ENCODE measurements at places on chromosomes 3 and 15.

GRCh38 chr3:14651440-14652251 lies at the start of gene CCDC174:
Gene CCDC174 (plus strand): TSS chr3:14651762. CDS start chr3:14651837, 75 bp downstream.
- peak; percentile 88 for DNase-seq

GRCh38 chr3:70550723-70551319 lies 238.4 kb upstream of the MDFIC2 start:
- no peak for DNase-seq

- no peak for DNase-seq
These were observed 576.3 kb upstream of the NECTIN3 start for GRCh38 chr3:110495201-110495927.

DNA sequence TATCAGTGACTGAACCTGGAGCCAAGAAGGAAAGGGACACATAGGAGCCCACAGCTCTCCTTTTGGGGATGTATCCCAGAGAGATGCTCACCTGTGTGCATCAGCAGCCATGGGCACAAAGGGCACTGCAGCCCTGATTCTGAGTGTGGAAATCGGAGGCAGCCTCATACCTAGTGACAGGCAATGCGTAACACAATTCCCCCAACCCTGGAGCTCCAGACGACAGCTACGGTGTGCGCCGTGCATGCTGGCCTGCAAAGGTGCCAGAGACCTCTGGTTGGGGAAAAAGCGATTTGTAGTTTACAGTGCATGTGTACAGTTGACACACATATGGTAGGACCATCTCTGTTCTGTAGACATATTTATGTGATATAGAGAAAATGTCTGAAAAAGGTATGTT lies 59.0 kb upstream of the PLXNA1 start:
- no peak for DNase-seq

DNA sequence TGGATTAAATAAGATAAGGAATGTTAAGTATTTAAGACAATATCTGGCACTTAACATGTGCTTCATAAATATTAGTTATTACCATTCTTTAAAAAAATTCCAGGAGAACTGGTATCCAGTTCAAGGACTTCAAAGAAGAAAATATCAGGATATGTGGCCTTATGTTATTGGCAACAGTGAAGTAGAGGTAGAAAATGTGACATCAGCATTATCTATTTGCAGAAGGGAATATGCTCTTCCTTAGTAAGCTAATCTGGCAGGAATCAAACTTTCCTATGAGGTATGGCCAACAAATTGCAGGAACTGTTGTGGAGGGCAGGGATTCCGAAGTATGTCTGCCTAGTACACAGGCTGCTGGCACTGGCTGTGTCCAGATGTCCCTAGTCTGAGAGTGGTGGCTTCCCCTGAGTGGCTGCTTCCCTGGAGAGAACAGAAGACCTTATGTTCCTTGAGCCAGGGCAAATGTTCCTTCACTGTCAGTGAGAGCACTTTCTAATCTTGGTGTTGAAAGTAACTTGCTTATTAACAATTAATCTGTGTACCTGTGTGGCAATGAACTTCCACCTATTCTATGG lies 351.7 kb upstream of the THRB start:
- DNase-seq: no peak

DNA sequence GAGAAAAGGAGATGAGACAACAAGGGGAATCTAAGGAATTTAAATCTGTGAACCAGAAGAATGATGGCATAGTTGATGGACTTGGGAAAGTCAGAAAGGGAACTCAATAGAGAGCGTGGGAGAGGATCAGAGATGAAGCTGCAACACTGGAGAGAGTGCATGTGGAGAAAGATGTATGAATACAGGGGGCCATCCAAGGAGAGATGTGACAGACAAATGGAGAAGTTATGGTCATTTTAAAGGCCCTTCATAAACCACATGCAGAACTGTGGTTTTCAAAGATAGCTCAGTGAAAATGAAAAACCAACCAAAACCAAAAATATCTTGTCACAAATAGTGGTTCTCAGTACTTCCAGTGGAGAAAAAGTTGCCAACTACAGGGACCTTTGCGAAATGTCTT lies 265.2 kb downstream of the SUCLG2 start:
- no peak for DNase-seq

DNA sequence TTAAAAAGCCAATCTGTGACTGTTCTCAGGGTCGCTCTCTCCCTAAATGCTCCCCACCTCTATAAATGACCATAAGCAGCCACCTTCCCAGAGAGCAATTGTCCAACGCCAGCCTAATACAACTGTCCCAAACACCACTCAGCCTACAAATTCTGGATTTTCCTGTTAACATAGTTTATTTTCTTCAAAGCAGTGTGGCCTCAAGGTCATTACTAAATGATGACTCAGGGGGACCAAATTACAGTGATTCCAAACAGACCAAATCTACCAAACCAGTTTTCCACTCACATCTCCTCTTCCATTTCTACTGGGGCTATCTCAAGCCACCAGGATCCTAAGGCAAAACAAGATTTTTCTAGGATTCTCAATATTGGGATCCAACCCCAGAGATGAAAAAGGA lies 22.5 kb downstream of the HEXA start:
- DNase-seq: no peak

DNA sequence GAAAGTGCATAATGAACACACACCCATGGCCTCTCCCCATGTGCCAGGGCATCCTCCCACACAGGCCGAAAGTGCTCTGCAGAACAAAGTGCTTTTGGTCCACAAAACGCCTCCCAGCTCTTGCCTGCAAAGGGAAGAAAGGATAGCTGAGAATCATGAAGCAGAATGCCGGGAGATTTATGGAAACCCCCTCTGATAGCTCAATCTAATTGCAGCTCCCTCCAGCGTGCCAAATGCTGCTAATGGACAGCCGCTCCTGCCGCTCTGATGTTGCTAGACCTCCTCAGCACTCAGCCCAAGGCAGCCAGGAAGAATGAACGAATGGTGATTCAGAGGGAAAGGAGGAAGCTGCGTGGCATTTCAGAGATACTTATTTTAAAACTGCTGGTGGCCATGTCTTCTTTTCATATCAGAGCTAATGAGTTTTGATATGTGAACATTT lies 145.3 kb downstream of the TJP1 start:
- no peak for DNase-seq

DNA sequence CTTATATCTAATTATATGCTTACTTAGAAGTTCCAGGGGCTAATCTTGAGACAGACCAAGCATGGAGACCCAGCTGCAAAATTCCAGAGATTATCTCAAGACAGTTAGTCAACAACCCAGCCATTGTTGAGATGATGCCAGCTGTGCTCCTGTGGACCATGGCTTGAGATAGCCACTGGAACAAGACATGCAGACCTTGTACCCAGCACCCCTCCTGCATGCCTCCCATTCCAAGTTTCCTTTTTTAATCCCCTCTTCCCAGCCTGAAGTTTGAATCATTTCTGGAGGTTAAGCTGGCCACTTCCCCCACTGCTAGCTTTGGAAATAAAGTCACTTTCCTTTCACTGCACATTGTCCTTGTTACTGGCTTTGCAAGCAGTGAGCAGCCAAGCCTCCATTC lies 53.8 kb downstream of the IMPG2 start:
- DNase-seq: no peak

DNA sequence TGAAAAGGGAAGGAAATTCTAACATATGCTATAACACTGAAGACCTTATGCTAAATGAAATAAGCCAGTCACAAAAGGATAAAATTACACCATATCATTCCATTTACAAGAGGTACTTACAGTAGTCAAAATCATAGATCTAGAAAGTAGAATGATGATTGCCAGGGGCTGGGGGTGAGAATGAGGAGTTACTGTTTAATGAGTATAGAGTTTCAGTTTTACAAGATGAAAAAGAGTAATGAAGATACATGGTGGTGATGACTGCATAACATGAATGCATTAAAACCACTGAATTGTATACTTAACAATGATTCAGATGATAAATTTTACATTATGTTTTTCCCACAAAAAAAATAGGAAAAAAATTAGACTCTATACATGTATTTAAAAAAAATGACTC lies 152.6 kb downstream of the SCAPER start:
- no peak for DNase-seq

DNA sequence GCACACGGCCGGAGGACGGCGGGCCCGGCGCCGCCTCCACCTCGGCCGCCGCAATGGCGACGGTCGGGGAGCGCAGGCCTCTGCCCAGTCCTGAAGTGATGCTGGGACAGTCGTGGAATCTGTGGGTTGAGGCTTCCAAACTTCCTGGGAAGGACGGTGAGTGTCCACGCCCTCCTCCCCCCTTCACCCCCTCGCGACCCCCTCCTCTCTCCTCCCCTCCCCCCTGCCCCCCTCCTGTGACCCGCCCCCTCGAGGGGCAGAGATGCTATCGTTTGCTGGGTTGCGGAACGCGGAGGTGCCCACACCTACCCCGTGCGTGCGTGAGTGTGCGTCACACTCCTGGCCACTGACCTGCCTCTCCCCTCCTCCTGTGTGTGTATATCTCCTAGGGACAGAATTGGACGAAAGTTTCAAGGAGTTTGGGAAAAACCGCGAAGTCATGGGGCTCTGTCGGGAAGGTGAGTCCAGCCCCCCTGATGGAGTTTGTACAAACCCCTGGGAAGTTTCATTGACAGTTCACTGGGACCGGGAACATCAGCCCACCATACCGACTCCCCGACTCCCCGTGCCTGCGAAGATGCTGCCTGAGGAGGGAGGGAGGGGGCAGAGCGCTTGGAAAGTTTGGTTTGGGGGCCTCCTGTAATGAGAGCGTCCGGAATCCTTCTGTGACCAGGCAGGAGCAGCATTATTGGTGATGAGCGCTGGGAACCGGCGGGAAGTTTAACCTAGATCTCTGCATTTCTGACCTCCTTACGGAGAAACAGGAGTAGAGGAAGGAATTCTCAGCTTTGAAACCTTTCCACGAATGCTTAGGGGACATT lies 795 bp upstream of the SCAANT1 start:
- DNase-seq: no peak

DNA sequence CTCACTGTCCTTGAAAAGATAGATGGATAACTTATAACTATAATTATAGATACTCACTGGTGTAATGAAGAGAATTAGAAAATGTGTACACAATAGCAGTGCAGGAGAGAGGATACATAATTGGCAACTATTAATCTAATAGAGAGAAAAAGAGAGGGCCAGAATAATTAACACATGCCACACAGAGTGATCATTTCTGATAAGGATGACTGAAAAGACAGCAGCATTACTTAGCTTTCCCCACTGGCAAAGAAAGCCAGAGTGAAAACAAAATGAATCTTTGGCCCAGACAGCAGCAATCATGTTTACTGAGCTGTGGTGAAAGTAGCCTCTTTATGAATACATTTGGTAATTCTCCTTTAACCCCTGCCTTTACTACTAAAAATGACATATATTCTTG lies 493.3 kb upstream of the ROBO1 start:
- no peak for DNase-seq

DNA sequence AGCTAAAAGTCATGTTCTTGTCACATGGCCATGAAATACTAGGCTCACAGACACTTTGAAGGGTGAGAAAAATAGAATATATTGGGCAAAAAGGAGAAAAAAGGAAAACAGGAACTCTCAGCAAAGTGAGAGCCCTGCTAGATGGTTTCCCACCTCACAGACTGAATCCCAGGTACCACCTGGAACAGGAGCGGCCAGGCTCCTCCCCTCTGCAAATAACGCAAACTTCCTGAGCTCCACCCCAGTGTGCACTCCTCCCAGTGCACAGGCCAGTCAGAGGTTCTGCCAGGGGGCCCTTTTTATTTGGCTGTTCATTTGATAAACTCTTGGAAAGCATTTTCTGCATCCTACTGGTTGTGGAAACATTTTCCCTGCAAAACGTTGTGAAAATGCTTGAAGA lies 780.4 kb downstream of the TBL1XR1 start:
- DNase-seq: no peak

DNA sequence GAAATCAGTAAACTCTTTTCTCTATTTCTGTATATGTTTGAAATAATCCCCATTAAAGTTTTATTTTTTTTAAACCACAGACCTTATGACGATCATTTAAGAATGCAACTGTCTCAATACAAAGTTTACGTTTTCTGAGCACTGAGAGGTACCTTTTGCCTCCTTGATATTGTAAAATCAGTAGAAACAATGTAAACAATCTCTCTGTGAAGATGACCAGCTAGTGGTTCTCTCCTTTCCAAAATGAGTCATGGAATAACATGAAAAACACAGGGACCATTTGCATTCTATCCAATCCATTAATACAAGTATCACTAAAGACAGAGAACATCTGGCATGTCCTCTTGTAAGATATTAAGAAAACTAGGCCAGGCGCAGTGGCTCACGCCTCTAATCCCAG lies 48.8 kb downstream of the RAD18 start:
- no peak for DNase-seq

GRCh38 chr15:28900041-28900891 lies 14.5 kb downstream of the APBA2 start:
- DNase-seq: no peak

- DNase-seq: no peak
These were observed 84.2 kb downstream of the NSUN3 start for GRCh38 chr3:94147012-94147411.

GRCh38 chr15:98123834-98124233 lies 163.3 kb downstream of the ARRDC4 start:
- no peak for DNase-seq

GRCh38 chr15:93286446-93286845 lies 197.4 kb upstream of the RGMA start:
- DNase-seq: no peak

- DNase-seq: no peak
These were observed 130.0 kb downstream of the GSK3B start for GRCh38 chr3:119964294-119964693.

GRCh38 chr3:31213869-31214486 lies 318.7 kb upstream of the STT3B start:
- DNase-seq: no peak

DNA sequence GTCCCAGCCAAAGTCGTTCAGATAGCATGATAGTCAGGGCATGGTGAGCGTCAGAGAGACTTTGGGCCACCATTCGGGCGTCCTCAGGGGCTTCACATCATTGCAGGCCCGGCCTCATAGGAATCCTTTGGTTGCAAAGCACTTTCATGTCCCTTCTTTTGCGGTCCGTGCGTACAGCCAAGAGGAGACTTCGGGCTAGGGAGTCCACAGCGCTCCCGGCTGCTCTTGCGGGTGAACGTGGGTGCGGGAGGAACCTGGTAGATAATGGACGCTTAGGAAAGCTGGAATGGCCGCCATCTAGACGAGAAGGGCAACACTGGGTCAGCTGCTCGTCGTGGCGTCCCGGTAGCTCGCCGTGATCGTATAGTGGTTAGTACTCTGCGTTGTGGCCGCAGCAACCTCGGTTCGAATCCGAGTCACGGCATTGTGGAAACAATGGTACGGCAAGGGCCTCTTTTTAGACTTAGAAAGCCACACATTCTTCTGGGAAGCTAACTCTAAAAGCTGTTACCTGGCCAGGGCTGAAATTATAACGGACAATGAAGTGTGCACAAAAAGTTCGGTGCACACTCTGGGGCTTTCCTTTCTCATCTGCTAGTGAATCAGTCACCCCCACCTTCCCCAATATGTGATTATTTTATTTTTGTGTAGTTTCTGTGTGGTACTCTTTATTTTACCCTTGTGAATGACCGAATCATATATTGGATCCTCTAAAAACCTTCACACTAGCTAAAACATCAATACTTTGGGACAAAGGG lies 13.2 kb upstream of the SHF start:
- DNase-seq: peak; percentile 74

GRCh38 chr3:111465081-111465670 lies 76.8 kb upstream of the CD96 start:
- DNase-seq: no peak

- DNase-seq: no peak
These were observed 53.5 kb downstream of the CEMIP start for GRCh38 chr15:80832686-80833085.
